ENCODE measurements at places on chromosomes 3 and 15.
A peak's percentile ranks its signal among the peaks of the same experiment; 100 is the strongest.

GRCh38 chr3:175192536-175192935 lies 333.4 kb downstream of the NAALADL2 start:
- DNase-seq: no peak

DNA sequence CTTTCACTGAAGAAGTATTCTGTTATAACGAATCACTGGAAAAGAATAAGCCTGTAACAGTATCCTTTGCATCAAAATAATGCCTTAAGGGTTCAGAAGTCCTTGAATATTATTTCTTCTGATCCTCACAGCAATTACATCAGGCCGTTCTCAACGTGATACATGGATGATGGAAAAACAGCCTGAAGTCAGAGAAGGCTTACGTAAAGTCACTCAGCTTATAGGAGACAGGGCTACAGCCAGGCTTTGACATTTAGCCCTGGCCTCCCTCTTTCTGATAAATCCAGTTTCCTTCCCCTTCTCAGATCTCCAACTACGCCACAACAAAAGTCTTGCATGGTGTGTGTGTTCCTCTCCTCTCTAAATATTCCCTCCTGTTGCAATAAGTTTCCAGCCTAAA lies 131.9 kb downstream of the ANO10 start:
- no peak for DNase-seq

DNA sequence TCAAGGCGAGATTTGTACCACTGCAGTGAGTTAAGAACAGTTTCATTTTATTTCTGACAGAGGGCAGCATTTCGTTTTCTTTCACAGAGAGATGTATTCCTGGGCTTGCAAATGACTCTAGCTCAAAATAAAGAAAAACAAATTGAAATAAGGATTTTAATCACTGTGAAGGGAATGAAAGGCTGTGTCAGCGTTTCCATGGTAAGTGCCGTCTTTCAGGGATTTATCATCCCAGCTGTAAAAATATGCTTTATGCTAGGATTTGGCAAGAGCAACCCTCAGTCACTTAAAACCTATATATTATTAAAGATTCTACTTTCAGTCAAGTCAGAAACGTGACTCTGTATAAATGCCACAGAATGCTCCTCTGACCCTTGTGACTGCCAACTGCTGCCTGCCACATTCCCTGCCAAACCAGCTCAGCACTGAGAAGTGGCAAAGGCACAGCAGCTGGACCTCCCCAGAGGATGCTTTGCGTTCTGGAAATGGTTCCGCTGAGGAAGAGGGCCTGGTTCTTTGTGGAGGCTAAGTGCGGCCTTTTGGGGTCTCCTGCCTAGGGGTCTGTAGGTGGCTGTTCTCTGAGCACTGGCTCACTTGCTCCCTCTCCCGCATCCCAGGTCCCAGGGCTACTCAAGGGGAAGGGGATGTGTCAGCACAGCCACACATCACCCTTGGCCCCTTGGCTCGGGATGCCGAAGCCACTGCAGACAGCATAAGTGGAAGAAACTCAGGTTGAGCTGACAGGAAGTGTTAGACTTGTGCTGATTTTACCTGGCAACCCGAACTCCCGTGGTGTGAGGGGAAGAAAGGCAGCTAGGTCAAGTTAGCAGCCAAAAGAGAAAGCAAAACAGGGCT lies 56.6 kb upstream of the POMGNT2 start:
- peak; percentile 35 for DNase-seq

- DNase-seq: no peak
Observed at GRCh38 chr3:18087988-18088387, 337.2 kb downstream of the SATB1 start.

DNA sequence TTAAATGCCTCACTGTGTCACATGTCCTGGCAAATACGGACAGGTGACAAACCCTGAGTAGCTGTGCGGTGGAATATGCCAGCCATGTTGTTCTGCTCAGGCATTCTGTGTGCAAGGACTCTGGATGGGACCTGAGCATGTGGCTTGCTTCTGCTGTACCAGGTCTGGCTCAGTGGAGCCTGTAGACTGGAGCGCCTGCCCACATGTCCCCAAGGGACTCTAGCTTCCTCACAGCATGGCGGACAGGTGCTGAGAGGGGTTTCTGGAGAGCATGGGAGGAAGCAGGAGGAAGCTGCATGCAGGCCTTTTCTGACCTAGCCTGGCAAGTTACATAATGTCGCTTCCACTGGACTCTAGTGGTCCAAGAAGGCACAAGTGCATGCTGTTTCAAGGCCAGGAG lies 96.3 kb downstream of the PLXNA1 start:
- no peak for DNase-seq

DNA sequence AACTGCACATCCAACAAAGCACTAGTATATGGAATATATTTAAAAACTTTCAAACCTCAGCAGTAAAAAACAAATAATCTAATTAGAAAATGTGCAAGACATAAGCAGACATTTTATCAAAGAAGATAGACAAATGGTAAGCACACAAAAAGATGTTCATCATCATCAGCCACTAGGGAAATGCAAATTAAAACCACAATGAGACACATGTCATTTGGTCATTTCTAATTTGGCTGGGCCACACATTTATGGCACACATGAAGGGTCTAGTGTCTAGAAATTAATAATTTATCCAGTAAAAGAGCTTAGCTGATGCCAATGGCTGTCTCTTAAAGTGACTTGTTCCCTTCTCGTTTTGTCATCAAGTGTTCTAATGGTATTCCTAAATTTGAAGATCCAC lies 45.8 kb downstream of the ARHGAP31 start:
- no peak for DNase-seq

GRCh38 chr3:83500422-83500821 lies 1458.4 kb upstream of the CADM2 start:
- no peak for DNase-seq

DNA sequence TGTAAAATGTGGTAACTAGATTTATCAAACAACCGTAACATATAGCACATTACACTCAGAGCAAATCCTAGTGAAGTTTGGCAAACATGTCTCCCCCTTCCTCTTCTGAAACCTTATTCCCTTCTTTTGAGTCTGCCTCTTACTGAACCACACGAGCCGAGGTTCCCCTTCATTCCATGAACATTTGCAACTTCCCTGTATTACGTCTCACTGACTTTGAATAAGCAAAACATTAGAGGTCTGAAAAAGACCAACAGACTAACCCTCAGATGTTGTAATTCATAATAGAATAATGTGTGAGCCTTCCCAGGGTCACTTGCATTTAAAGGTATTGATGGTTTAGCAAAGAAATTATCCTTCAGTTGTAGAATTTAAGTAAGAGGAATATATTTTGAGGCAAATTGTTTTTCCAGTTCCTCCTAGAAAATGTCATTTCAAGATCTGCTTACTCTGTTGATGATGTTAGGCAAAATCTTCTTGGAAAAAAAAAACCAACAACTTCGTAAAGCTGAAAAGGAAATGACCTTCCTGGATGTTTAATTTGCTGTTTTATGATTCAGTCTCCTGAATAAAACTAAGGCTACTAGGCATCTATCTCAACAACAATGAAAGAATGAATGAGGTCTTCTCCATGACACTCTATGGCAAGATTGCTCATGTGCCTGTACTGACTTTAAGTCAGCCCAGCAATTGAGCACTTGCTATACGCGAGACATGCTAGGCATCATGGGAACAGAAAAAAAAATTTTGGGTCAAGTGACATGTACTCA lies 296.9 kb upstream of the NECTIN3 start:
- DNase-seq: no peak

- no peak for DNase-seq
Observed at GRCh38 chr3:58657036-58657520, 9.5 kb downstream of the FAM3D start.

- DNase-seq: no peak
Observed at GRCh38 chr3:135013206-135013605, 218.1 kb downstream of the EPHB1 start.

DNA sequence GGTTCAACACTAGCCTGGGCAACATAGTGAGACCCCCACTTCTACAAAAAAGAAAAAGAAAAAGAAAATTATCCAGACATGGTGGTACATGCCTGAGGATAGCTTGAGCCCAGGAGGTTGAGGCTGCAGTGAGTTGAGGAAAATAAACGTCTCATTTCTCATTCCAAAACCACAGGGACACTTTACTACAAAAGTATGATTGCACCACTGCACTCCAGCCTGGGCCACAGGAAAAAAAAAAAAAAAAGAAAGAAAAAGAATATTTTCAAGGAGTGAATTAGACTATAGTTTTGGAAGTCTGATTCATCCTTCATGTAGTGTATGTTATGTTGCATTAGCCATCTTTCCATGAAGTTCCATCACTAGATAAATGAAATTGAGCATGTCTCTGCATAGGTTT lies 149.5 kb upstream of the THBS1 start:
- DNase-seq: no peak

- DNase-seq: no peak
Observed at GRCh38 chr3:66655671-66656070, 154.8 kb upstream of the LRIG1 start.

GRCh38 chr15:78749831-78750230 lies 61.4 kb downstream of the ADAMTS7 start:
- no peak for DNase-seq

GRCh38 chr3:112004669-112005068 lies 5.9 kb downstream of the TAGLN3 start:
- no peak for DNase-seq

DNA sequence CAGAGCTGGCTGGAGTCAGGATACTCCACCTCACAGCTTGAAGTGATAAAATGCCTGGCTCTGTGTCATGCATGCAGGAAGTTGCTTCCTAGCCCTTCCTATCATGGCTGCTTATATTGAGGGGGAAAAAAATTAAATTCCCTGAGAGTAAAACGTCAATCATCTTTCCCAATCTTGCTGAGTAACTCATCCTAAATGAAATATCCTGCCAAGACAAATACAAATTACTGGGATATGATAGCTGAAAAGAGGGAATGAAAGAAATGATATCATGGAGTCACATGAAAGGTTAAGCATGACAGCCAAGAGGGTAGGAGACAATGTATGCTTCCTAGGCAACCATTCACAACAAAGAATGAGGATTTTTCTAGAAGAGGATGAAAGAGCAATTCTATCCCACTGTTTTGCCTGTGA lies 110.6 kb downstream of the ABI3BP start:
- DNase-seq: no peak

DNA sequence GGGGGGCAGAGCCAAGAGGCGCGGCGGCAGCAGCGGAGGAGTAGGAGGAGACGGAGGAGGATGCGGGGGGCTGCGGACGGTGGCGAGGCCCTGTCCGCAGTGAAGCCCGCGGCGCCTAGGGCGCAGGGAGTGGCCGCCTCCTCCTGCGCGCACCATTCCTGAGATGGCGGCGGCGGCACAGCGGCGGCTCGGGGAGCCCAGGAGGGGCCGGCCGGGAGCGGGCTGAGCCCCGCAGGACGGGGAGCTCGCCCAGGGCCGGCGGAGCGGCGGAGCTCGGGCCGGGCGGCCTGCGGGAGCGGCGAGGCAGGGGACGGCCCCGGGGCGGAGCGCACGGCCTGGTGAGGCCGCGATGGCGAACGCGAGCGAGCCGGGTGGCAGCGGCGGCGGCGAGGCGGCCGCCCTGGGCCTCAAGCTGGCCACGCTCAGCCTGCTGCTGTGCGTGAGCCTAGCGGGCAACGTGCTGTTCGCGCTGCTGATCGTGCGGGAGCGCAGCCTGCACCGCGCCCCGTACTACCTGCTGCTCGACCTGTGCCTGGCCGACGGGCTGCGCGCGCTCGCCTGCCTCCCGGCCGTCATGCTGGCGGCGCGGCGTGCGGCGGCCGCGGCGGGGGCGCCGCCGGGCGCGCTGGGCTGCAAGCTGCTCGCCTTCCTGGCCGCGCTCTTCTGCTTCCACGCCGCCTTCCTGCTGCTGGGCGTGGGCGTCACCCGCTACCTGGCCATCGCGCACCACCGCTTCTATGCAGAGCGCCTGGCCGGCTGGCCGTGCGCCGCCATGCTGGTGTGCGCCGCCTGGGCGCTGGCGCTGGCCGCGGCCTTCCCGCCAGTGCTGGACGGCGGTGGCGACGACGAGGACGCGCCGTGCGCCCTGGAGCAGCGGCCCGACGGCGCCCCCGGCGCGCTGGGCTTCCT lies at the start of gene GPR27:
Gene GPR27 (plus strand): TSS at position 155 of the 909 bp plus-strand sequence. CDS start 195 bp downstream, at position 350.
- DNase-seq: peak; percentile 4

- DNase-seq: peak; percentile 1
Observed at GRCh38 chr3:63015614-63016309, 140.5 kb upstream of the CADPS start.

DNA sequence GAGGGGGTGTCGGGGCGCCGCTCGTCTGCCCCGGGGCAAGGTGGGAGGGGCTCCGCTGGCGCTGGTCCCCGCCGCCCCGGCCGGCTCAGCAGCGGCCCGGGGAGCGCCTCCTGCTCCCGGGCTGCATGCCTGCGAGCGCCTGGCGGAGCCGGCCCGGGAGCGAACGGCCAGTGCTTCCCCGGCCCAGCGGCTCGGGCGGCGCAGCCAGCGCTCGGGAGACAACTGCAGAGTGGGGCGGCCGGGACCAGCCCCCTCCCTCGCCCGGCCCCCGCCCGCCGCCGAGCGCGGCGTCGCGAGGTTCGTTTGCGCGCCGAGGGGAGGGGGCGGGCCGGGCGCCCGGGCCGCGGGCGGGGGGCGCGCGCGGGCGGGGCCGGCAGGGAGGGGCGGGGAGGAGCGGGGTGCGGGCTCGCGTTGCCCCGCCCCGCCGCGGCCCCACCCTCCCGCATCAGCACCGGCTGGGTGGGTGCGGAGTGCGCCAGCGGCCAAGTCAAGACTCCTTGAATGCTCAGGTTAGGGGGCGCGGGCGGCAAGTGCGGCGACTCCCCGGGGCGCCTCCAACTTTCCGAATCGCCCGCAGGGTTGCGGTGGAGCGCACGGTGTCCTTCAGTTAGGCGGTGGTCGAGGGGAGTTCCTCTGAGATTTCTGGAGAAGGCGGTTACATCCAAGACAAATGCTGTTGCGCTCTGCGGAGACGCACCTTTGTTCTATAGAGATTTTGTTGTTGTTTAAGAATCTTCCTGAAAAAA lies at the start of gene RGMA:
Gene RGMA (minus strand): TSS at position 231 of the 746 bp plus-strand sequence. CDS start 279 bp downstream, outside the sequence.
- no peak for DNase-seq

GRCh38 chr15:95605098-95605497 lies 725.4 kb upstream of the NR2F2 start:
- no peak for DNase-seq

DNA sequence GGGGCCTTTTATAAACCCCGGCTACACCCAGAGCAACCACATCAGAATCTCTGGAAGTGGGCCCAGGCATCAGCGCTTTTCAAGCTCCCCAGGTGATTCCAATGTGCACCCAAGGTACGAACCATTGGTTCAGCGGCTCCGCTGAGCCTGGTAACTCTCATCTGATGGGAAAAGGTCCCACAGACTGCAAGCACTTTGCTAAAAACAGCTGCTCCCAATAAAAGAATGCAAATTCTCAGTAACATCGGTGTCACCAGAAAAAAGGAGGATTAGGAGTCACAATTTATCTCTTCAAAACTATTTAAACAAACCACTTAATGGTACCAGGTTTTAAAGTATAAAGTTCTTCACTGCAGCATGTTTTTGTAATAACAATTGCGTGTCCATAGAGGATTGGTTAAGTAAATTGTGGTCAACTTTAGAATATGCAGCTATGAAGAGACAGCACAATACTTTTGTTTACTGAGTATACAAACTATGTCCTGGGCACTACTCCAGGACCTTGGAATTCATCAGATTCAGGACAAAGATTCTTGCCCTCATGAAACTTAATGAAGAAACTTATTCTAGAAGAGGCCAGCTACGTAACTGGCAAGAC lies 660.7 kb upstream of the ADAMTS9 start:
- no peak for DNase-seq
